ENCODE measurements at places on chromosomes 5 and 9.

DNA sequence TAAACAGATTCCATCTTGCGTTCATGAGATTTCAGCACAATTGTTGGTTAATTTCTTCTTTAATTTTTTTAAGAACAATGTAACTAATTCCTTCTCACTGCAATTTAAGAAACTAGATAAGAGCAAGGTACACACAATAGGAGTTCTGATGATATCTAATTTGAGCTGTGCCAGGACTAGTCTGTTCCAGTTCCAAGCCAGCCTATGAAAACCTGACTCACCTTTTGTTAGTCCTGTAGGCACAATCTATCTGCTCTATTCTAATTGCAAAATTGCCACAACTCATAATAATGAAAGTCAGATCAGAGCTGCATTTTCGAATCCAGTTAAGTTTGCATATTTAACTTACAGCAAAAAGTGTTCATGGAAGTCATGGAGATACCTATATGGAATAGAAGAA, 494.1 kb upstream of the TUSC1 start:
- no peak for DNase-seq

DNA sequence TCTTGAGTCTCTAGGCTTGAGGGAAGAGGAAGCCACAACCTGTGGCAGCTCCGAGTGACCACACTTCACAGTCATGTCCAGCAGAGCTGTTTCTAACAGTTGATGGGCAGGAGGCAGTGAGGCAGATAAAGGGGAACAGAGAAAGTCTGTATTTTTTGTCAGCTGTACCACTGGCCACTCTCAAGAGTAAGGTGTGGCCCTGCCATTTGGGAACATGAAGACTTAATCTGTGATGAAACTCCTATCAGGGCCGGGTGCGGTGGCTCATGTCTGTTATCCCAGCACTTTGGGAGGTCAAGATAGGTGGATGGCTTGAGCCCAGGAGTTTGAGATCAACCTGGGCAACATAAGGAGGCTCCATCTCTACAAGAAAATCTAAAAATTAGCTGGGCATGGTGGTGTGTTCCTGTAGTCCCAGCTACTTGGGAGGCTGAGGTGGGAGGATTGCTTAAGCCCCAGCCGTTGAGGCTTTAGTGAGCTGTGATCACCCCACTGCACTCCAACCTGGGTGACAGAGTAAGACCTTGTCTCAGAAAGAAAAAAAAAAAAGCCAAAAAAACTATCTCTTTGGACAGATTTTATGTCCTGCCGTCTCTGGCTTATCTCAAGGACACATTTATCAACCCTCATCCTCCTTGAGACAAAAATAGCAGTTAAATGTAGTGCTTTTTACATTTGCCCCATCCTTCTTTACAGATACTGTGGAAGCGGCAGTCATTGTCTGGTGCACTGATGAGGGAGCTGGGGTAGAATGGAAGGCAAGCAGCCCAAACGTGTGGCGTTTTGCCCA, 11.9 kb upstream of the COL15A1 start:
- DNase-seq: no peak

DNA sequence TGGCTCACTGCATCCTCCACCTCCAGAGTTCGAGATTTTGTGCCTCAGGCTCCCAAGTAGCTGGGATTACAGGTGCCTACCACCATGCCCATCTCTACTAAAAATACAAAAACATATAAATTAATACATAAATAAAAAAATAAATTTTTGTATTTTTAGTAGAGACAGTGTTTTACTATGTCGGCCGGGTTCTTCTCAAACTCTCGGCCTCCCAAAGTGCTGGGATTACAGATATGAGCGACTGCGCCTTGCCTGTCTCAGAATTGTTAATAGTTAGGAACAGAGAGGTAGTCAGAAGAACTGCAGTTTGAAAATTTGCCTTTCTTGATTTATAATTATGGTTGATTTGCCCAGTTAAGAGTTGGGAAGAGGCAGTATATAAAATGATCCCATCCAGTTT, 2.8 kb downstream of the ATP6V1G1 start:
- DNase-seq: no peak

DNA sequence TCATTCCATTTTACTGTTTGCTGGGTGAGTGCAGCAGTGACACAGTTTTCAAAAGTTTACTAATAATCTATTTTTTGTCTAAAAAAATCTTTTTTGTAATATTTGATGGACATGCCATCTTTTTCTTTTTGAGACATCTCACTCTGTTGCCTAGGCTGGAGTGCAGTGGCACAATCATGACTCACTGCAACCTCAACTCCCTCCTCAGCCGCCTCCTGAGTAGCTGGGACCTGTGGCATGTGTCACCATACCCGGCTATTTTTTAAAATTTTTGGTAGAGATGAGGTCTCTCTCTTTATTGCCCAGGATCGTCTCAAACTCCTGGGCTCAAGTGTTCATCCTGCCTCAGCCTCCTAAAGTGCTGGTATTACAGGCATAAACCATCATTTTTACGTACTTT, 86.0 kb downstream of the KDM4C start:
- no peak for DNase-seq

DNA sequence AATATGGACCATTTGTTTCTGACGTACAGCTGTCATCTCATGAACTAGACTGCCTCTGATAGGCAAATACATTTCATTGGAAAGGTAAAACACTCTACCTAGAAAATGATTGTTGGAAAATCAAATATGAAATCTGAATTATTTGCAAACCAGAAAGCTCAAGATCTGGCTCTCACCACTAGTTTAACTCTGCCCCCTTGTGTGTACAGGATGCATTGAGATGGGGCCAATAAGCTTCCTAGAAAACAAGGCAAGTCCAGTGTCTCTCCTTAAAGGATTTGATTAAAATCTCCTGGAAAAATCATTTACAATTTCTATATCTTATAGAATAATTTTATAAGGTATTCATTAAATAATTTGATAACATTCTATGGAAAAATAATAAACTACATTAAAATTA, 311.9 kb upstream of the ANKH start:
- no peak for DNase-seq

DNA sequence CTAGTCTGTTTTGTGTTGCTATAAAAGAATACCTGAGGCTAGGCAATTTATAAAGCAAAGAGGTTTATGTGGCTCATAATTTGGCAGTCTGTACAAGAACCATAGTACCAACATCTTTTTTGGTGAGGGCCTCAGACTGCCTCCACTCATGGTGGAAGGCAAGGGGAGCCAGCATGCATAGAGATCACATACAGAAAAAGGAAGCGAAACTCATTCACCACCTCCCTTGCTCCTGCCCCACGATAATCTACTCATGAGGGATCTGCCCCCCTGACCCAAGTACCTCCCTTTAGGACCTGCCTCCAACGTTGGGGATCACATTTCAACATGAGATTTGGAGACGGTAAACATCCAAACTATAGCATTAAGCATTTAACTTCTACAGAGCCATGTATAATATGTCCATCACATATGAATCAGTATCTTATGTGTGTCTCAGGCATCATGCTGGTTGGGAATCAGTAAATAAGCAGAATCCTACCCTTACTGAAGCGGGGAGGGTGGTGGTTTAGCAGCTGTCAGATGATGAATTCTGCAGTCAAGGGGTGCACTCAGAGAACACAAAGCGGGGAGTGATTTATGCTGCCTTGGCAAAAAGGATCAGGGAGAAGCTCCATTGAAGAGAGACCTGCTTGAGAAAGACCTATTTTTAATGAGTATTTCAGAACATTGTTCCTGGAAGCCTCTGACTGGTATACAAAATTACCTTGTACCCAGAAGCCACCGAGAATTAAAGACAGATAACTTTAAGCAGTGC, 34.8 kb downstream of the HMGXB3 start:
- DNase-seq: no peak

DNA sequence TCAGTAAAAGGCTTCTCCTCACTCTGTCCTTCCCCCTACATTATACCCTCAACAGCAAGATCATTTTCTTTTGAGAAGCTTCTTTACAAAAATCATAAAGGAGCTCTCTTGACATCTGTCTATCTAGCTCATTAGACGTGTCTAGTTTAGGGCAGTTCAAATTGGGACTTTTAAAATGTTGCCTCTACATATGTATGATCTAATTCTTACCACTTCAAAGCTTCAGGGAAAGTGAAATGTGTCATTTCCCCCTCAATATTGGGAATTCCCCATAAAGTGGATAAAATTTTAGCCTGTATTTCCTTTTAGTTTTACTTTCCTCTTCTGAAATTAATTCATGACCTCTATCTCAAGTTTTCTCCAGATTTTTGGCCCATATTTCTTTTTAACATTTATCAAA, 323.7 kb downstream of the ARRDC3 start:
- DNase-seq: no peak

GRCh38 chr9:114425126-114425525, 37.3 kb upstream of the AKNA start:
- no peak for DNase-seq

DNA sequence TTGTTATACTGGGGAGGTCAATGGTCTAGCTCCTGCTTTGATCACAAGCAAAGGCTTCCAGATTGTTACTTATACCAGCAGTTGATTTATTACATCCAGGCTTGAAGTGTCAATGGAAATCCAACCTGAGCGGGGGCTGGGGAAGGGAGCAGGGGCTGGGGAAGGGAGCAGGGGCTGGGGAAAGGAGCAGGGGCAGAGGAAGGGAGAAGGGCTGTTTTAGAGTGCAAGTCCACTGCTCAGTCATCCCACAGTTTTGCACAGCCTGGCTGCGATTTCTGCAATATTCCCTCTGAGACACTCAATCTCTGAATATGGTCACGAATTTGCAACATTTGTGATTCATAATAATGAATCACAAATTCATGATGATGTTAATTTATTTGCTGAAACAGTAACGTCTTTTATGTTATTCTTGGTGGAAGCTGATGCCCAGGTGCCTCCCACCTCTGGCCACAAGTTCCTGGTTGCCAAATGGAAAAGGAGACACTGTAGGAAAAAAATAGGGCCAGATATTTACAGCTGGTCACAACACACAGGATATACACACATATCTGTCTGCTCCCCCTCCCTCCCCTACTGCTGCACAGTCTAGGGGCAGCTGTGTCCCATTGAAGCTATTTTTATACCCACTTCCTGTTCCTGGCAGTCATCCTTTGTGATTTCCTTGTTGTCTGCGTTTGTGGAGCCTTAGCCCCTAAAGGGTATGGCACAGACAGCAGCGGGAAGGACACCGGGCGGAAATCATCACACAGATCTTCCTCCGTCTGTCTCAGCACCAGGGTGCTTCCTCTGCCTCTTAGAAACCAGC, 325.1 kb downstream of the GADD45G start:
- DNase-seq: peak; percentile 96

GRCh38 chr9:133906932-133907910, 84.9 kb downstream of the VAV2 start:
- no peak for DNase-seq
